ENCODE measurements at places on chromosomes 4 and X.

DNA sequence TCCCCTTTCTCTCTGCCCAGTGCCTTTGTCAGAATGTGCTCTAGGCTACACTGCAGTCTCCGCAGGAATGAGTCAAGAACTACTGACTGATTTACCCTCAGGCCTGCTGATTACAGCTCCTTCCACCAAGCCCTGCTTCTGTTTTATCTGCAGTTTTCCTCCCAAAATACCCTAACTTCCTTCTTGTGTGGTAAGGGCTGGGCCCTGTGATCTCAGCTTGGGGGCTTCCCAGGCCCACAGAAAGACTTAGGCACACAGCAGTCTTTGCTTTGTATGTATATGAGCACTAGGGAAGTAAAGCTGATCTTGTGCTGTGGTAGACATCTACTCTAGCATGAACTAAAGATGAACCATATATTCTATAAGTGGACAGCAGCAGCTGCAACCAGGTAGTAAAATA, 18.8 kb downstream of the PAK3 start:
- no peak for DNase-seq

GRCh38 chr4:5192271-5192670, 141.0 kb downstream of the STK32B start:
- DNase-seq: no peak

- DNase-seq: no peak
These were observed 165.3 kb upstream of the BCOR start for GRCh38 chrX:40263014-40263560.

DNA sequence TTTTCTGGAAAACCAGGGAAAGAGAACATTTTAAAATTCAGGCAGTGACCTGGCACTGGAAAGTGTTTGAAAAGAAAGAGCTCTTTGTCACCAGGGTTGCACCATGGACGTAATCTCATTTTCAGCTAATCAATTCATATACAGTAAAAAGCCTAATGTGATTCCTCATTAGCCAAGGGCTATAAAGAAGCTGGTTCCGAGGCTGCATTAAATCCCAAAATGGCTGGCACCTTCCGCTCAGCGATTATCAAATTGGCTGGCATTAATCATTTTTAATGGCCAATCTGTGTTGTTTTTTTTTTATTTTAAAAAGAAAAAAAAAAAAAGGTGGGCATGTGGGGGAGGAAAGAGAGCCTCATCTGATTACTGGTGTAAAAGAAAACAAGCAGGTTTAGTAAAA, 341.4 kb downstream of the RAB28 start:
- no peak for DNase-seq

DNA sequence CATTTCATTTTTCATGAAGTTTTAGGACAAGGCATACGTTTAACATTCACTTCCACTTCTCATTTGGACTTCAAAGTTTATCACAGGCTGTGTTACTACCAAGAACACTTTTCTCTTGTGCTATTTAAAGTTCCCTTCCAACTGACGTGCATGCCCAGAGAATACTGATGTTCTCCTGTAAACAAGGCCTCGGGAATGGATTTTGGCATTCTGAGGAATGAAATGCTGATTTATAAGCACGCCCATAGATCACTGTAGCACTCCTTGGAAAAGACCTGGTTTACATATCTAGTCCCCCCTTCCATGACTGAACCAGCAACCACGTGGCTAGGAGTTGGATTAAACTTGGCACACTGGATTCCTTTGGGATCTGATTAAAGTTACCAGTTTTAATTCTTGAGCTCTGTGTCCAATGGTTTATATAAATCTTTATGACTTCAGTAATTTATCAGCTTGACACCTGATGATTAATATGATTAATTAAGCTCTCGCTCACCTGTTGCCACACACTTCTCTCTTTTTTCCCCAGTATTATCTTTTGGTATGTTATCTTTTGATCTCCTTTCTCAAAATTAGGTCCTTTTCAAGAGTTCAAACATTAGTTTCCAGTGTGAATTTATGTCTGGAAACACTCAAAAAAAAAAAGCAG, 122.4 kb upstream of the HAND2 start:
- no peak for DNase-seq

DNA sequence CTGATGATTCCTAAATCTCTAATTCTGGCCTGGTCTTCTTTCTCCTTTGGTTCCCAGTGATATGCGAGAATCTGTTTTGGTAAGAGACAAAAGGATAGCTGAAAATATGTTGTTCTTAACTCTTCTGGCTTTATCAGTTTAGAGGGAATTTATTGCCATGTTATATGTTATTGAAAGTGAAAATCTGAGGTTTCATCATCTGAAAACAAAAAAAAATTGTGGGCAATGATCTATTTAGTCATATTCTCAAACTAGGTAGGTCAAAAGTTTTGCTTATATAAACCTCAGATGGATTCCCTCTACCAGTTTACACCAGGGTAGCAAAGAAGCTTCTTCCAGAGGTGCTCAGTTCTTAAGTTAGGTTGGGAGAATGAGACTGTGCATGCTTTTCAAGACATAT, 103.6 kb downstream of the ITM2A start:
- DNase-seq: no peak

DNA sequence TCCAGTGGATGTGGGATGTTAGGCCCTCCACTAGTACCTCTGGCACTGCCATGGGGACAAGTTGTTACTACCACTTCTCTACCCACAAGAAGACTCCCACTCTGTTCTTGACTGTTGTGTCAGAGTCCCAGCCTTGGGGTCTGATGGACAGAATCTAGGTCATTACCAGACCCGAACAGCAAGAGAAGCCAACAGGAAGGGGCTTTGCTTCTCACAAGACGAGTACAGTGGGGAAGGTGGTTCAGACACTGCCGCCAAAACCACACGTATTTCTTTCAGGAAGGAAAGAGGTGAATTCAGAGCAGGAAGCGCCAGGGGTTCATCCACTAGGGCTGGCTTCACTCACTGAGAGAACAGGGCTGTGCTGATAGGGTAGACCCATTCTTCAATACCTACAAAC, 161.3 kb upstream of the KIT start:
- DNase-seq: no peak

DNA sequence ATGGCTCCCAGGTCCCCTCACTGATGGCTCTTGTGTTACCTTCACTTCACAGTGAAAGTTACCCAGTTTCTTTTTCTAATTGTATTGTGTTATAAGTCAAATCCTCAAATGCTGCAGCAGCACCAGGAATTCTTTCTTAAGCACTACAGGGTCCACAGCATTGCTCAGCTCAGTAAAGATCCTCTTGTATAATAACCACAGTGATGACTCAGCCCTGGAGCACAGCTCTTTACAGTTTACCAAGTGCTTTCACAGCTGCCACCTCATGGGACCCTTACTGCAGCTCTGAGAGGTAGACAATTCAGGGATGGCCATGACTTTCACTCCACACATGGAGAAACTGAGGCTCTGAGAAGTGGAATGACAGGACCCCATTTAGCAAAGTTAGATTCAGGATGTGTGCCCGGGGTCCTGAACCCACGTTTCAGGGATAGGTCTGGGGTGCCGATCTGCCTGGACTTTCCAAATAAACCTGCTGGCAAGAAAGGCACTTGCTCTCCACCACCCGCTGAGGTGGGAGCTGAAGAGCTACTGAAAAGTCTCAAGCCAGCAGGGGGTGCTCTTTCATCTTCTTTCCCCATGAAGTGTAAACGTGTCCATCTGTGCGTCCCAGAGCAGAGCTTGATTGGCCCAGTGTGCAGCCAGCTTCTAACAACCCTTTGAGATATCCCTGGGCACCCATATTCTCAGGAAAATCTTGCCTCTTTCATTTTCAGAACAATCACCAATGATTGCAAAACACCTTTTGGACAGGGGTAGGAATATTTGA, 35.7 kb upstream of the GABRQ start:
- DNase-seq: no peak

GRCh38 chr4:36549992-36550391, 268.6 kb downstream of the DTHD1 start:
- DNase-seq: no peak

DNA sequence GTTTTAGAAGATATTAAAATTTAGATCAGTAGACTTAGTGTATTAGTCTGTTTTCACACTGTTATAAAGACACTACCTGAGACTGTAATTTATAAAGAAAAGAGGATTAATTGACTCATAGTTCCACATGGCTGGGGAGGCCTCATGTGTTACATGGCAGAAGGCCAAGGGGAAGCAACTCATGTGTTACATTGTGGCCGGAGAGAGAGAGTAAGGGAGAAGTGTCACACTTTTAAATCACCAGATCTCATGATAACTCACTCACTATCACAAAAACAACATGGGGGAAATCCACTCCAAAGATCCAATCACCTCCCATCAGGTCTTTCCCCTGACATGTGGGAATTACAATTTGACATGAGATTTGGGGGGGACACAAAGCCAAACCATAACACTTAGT, 1159.7 kb upstream of the PCDH7 start:
- no peak for DNase-seq

DNA sequence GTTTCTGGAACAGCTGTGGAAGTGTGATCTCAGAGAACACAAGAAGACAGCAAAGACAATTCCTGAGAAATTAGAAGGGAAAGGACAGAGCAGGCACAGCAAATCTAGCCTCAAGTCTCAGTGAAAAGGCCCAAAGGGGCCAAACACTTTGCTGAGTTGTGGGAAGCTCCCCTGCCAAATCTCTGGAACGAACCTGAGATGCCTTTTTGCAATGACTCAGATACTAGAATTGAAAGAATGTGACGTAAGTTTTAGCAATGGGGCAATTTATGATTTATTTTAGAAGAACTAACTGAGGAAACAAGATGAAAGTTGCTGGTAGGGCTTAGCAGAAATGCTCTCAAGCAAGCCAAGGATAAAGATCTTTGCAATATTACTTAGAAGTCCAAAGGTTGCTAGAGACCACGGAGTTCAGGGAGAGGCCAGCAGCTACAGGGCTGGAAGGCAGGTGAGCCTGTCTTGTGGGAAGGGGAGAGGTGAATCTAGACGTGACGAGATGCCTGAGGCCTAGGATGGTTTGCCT, 92.8 kb downstream of the AMELX start:
- DNase-seq: no peak

DNA sequence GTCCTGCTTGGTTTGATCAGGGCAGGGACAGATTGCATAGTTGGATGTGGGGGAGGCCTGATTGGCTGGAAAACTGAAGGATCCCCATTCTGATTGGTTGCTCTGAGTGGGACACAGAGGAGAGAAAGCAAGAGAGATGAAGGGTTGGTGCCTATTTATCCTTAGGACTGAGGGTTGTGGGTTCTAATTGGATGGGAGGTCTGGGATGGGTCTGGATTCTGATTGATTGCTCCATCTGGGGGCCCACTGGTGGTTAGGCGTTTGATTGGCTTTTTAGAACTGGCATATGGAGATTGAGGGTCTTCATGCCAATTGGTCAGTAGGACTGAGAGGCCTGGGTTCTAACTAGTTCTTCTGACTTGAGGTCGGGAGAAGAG, 644 bp upstream of the EBP start:
- no peak for DNase-seq

GRCh38 chr4:4437798-4438470, 51.0 kb downstream of the NSG1 start:
- DNase-seq: no peak

GRCh38 chr4:7886007-7886973, 53.4 kb downstream of the AFAP1 start:
- no peak for DNase-seq

Measured in stimulated activated CD4-positive, alpha-beta T cell treated with anti-CD3 and anti-CD28 coated beads, Interleukin-1b, Interleukin-23, amount 100 ng/mL, for 48 hours (primary cell).